ENCODE measurements at places on chromosomes 11 and 22.

DNA sequence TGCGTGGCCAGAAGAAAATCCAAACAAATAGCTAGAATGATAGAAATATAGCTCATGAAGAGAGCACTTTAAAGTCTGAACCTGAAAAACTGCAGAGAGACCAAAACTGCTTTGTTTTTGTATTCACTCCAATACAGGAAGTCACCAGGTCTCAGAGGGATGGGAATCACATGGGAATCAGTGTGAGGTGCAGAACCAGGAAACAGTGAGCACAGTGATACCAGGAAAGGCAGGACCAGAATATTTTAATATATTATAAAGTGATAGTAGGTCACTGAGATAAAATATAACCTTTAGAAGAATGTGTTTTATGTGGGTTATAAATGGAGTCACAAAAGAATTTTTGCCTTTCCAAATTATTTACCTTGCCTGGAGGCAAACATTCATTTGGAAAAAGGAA, 277.3 kb downstream of the CASP12 start:
- no peak for DNase-seq

DNA sequence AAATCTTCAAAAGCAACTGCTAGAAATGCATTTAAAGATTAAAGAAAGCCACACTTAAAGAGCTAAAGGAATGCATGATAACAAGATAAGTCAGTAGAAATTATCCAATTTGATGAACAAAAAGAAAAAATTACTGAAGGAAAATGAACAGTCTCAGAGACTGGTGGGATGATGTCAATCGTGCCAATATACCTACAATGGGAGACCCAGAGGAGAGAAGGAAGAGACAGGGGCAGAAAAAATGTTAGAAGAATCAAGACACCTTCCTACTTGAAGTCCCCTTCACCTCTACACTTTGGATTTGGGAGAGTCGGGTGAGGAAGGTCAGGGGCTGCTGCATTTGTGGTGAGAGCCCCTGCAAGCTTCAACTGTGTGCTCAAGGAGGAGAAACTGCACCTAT, 216.3 kb downstream of the BUD13 start:
- no peak for DNase-seq

- no peak for DNase-seq
These were observed 558.1 kb downstream of the INSC start for GRCh38 chr11:15672825-15673224.

GRCh38 chr11:69463995-69464960, 17.2 kb upstream of the LINC01488 start:
- no peak for DNase-seq

- no peak for DNase-seq
These were observed 1.7 kb downstream of the SHANK2 start for GRCh38 chr11:71250523-71251150.

DNA sequence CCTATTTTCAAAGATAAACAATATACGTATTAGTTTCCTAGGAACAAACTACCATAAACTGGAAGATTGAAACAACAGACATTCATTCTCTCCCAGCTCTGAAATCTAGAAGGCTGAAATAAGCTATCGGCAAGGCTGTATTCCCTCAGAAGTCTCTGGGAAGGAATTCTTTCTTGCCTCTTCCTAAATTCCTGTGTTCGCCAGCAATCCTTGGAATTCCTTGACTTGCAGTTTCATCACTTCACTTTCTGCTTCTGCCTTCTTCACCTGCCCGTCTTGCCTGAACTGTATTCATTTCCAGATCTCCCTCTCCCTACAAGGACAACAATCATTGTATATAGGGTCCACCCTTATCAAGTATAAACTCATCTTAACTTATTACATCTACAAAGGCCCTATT, 17.7 kb upstream of the PRDM10 start:
- DNase-seq, result no peak

- no peak for DNase-seq
These were observed 21.7 kb downstream of the SLC25A17 start for GRCh38 chr22:40797427-40797826.

DNA sequence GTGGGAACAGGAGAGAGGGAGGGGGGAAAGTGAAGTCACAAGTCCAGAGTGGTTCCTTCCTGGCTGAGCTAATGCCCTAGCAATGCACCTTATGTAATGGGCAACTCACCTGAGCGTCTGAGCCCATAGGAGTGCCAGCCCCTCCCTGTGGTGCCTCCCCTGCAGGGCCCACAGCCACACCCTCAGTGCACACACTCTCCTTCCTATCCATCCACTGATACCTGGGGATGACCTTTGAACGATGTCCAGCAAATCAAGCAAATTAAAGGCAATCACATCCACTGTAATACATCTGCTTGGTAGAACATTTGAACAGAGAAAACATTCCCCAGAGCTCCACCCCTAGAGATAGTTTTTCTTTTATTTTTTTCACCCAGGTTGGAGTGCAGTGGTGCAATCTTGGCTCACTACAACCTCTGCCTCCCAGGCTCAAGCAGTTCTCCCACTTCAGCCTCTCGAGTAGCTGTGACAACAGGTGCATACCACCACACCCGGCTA, 19.6 kb upstream of the MICAL2 start:
- no peak for DNase-seq

DNA sequence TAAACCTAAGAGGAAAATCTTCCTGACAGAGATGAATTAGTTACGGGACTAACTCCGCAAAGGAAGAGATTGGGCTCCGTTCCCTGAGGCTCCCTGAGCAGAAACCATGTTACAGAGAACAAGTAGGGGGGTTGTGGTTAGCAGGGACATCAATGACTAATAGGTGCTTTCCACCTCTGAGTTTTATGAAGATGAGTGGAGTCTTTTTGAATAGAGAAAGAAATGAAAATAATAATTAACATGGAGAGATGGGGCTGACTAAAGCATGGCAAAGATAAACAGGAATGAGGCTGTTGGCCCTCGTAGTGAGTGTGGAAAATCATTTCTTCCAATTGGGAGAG, 47.5 kb upstream of the PICALM start:
- DNase-seq, result no peak

DNA sequence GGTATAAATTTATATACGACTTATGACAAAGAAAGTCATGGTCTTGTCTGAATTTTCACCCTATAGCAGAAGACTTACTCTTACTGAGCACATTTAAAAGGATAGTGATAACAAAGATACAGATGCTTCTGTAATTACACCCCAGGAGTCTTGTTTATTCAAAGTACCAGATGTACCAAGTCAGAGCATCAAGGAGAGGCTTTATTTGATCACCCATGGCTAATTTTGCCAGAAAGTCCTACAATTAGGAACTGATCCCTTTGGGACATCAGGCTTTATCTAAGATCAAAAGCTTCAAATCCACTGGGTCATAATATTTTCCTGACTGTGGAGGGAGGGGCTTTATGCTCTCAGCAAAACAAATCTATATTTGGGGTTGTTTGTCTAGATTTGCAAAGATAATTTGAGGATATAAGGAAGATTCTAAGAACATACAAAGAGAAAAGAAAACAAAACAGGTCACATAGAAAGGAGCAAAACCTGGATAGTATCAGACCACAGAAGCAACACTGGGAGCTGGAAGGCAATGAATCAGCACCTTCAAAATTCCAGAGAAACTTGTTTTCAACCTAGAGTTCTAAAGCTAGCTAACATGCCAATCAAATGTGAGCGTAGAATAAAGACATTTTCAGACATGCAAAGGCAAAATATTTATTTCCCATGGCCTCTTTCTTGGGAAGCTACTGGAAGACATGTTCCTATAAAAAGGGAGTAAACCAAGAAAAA, 124.8 kb upstream of the CSNK2A3 start:
- no peak for DNase-seq

DNA sequence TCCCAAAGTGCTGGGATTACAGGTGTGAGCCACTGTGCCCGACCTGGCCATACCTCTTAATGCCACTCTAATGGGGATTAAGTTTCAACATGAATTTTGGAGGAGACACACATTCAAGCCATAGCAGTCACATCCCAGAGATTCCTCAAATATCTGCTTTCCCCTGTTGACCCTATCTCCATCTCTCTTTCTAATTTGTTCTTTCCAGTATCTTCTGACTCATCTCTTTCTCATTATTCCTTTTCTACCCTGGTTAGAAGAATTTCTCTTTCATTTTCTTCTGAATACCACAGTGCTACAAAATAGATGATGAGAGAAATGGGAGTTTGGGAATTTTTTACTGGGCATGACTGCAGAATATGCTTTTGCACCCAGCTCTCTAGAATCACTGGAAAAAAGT, 5.1 kb downstream of the OR10V1 start:
- no peak for DNase-seq
